ENCODE measurements at places on chromosomes 2 and 18. TPM values are rescaled to one million over a fixed set of nuclear protein-coding genes. Genes with fewer than 3 reads are reported as not detected.

Gene TMEFF2
- total RNA-seq, result not detected

DNA sequence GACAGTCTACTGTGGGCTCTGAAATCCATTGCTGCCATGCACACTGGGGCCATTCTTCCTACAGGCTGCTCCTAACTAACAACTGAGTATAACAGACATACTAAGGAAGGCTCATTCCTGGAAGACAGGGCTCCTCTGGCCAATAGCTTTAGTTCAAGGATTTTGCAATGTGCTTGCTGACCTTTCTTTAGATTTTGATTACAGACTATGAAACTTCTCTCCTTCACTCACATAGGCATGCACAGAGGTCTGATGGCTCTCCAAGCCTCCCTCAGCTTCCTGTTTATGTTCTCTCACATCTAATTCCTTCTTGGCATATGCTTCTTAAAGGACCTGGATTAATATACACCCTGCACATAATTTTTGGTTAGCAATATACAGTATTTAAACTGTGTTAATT lies 34.4 kb upstream of the ROCK1 start:
- DNase-seq, result no peak

GRCh38 chr2:146850746-146851145 lies 994.1 kb upstream of the ACVR2A start:
- DNase-seq, result no peak

DNA sequence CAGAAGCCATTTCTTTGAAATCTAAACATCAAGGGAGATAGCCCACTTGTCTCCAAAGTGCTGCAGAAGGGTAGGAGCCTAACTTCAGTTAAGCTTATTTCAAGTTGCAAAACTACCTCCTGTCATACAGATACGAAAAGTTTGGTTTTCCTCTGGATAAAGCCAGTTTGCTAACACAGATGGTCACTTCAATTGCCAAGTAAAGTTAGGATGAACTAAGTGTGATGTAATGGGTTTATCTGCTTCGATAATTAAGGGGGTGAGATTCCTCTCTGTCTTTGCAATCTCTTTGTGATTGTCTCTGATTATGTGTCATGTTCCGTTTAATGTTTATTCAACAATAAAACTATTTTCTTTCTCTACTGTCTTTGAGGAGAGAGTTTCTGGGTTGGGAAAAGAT lies 156.4 kb downstream of the SLC39A10 start:
- DNase-seq, result no peak

Gene IL36RN
- total RNA-seq, result not detected

DNA sequence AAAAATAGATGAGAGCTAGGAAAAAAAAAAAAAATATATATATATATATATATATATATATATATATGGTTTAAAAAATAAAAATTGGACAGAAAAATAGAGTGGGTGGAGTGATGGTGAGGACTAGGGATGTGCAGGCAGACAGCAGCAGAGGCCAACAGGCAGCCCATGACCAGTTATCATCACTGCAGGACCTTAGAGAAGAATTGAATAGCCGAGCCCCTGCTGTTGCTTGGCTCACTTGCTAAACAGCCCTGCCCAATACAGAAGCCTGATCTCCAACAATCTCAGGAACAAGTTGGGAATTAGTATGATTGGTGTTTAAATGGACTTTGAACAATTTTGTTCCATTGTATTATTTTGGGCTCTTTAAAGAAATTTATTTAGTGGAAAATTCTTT lies 967.5 kb upstream of the PIK3C3 start:
- no peak for DNase-seq

Gene AQP4
- 1.5 TPM for total RNA-seq

- no peak for DNase-seq
Measured at GRCh38 chr2:197247083-197247482, 63.5 kb downstream of the ANKRD44 start.

Gene SIX2
- total RNA-seq, result 1.5 TPM

GRCh38 chr2:55916473-55917049 lies 7.0 kb downstream of the EFEMP1 start:
- no peak for DNase-seq

- DNase-seq, result no peak
Measured at GRCh38 chr2:2324119-2324518, 7.0 kb downstream of the MYT1L start.

- no peak for DNase-seq
Measured at GRCh38 chr2:45765007-45765727, 113.7 kb downstream of the PRKCE start.

Gene FBXO41
- total RNA-seq, result 3.9 TPM

- DNase-seq, result no peak
Measured at GRCh38 chr2:57760381-57760801, 286.2 kb upstream of the VRK2 start.

DNA sequence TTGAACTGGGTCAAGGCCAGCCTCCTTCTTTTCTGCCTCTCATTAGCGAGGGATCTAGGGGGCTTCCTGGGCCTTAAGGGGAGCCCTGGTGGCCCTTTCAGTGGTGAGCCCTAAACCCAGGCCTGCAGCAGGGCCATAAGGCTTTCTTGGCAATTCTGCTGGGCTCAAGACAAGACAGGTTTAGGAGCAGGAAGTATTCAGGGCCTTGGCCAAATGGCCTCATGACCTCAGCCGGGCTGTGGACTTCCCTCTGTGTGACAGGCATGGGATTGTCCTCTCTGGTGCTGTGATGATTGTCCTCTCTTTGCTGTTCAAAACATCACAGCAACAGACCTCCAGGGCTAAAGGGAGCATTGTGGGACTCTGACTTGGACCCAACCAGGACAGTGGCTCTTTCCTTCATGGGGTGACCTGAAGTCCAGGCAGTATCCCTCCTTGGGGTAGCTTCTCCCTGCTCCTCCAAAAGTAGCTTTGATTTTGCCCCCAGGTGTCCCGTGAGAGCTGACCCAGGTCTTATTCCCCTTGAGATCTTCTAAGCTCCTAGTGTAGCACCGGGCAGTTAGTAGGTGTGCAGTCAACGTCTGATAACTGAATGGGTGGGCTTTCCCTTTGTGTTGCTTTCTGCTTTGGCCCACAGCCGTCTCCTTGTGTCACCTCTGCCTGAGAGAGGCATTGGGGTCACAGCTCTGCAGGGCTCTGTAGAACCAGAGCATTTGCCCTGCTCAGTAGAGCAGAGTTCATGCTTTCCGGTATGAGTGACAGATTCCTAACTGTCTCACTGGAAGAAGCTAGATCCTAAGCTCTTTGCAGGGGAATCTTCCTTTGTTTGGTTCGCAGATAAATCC lies 14.7 kb downstream of the FOSL2 start:
- no peak for DNase-seq

DNA sequence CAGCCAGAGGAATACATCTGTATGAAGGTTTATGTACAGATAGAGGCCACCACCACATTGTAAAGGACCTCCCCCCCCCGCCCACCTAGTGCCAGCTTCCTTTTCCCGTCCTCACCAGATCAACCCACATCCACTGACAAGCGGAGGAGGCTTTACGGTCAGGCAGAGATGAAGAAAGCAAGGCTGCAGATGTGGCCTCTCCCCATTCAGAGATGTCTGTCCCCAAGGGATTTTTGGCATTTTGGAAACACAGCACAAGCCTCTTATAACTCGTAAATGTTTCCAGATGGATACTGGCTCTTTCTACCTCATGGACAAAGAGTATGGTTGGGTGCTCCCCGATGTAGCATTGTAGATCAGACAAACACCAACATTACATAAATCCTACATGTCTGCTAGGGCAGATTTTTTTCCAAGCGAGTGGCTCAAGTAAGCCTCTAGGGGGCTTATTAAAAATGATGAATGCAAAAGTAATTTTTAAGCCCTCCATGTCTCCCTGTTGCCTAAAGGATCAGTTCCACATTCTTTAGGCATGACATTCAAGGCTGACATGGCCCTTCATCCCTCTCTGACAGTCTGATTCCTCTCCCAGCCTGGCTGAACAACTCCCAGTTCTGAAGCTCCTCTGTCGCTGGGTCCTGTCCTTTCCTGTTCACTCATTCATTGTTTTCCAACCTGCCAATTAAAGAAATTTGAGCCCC lies 11.7 kb downstream of the VIT start:
- no peak for DNase-seq

Gene RAB6D
- not detected for total RNA-seq

GRCh38 chr2:227004482-227004881 lies 159.5 kb downstream of the COL4A4 start:
- DNase-seq, result no peak

DNA sequence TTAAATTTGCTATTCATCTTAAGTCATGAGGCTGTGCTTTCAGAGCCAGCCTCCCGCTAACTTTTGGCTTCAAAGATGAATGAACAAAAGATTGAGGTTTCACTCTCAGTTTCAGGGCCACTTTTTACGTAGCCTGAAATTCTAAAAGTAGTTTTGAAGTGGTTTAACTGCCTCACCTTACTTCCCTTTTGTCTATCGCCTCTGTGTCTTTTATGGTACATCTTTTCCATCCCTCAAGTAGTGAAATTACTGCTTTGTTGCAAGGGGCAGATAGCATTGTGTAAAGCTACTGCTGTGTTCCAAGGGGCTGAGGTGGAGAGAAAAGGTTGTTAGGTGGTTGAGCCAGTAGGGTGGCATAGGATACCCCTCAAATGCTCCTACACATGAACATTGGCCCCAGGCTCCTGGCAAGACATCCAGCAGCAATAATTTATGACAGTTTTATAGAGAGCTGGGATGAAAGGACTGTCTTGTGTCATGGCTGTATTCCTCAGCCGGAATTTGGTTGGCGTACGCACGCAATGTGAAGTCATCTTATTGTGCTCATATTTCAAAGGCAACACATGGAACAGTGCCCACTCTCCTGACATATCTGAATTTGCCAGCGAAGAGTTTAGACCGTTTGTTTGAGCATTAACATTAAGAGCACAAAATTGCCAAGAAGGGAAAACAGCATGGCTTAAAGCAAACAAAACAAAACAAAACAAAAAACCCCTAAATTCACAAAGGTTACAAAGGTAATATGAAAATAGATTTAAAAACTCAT lies 32.2 kb downstream of the QPCT start:
- DNase-seq, result no peak

DNA sequence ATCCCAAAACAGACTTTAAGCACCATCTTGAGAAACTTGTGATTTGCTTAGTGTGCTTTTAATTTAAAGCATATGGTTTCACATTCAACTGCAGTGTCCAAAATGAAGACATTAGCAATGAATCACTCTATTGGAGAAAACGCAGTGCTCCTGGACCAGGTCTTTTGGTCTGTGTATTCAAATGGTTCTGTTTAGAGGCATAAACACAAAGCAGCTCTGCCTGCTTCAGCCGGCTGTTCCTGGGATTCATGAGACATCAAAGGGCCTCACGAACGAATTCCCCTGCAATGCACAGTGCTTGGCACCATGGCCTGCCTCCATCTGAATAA lies 117.1 kb upstream of the SP5 start:
- DNase-seq, result no peak

Gene LCT
- total RNA-seq, result not detected

- no peak for DNase-seq
Measured at GRCh38 chr2:178776751-178777150, 30.5 kb downstream of the TTN start.

GRCh38 chr2:14872779-14873325 lies 240.3 kb downstream of the LRATD1 start:
- DNase-seq, result no peak

DNA sequence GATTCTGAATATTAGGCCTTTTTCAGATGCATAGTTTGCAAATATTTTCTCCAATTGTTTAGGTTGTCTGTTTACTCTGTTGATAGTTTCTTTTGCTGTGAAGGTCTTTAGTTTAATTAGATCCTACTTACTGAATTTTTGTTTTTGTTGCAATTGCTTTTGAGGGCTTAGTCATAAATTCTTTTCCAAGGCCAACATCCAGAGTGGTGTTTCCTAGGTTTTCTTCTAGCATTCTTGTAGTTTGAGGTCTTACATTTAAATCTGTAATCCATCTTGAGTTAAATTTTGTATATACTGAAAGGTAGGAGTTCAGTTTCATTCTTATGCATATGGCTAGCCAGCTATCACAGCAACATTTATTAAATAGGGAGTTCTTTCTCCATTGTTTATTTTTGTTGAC lies 404.8 kb downstream of the LNPK start:
- no peak for DNase-seq

Gene CPSF3
- total RNA-seq, result 26.2 TPM

- DNase-seq, result no peak
Measured at GRCh38 chr18:74715865-74716712, 118.4 kb downstream of the ZNF407 start.

Gene DSEL
- total RNA-seq, result 14.5 TPM

DNA sequence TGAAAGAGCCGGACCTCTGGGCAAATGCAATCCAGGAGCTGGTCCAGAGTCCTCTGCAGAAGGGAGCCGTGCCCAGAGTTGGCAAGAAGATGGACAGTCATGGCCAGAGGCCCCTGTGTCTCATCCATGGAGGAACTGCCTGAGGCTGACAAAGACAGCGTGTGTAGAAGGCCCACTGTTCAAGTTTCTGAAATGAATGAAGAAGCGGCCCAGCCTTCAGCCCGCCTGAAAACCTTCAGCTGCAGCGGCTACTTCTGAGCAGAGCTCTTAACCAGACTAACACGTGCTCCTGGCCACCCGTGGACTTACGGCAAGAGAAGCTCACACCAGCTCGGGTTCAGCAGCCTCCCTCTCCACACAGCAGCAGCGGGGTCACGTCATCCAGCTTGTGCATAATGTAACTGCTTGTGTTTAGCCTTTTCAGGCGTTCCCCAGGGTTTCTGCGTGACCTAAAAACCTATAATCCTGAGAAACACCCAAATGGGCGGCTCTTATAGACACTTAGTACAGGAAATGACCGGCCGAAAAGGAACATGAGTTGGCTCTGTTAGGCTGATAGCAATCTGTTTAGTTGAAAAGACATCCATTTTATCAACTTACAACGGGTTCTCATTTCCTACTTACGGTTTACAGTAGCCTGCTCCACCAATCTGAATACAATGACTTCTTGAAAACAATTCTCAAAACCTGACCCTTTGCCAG lies at the start of gene FAM124B:
Gene FAM124B, minus strand, starts transcription at position 467 of the 702 bp plus-strand sequence. Its CDS starts 339 bp downstream, at position 128.
- DNase-seq, result no peak

Gene IL1RL2
- 2.3 TPM for total RNA-seq

DNA sequence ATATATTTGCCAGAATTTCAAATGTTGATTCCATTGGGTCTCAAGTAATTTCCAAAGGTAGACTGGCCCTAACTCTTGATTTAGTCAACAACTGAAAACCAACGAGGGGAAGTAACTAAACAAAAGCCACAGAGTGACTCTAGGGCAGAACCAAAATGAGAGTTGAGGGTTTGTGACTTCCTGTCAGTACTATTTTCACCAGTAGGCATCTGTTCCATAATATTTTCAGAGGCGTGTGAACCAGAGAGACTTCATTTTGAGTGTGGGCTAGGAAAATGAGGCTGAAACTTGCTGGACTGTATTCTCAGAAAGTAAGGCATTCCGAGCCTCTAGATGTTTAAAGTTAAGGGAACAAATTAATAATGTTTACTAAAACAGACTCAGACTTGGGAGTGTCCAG lies 70.6 kb downstream of the GDF7 start:
- DNase-seq, result no peak

Gene PFN4
- total RNA-seq, result not detected

DNA sequence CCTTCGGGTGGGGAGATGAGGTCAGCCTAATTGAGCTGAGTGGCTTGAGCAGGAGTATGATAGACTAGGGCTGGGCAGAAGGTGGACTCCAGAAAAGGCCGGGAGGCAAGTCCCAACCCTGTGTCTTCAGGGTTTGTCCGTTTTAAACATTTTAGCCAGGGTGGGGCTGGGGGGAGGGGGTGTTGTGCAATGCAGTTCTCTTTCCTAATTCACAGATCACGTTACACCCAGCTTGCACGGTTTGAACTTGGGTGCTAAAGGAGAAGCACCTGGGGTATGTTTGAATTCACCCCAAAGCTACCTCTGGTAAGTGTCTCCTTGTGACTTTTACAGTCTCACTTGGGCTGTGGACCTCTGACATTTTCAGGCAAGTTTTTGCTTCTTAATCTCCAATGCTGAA lies 233.3 kb downstream of the AGAP1 start:
- DNase-seq, result no peak

Gene MFSD2B
- total RNA-seq, result not detected

Measured in breast epithelium (tissue), 4 donors.